CD8-positive, alpha-beta memory T cell (primary cell): ENCODE measurements at places on chromosomes 11 and 22. TPM values are rescaled to one million over a fixed set of nuclear protein-coding genes. Genes with fewer than 3 reads are reported as not detected.
A peak's percentile ranks its signal among the peaks of the same experiment; 100 is the strongest.

- no peak for DNase-seq
Observed at GRCh38 chr11:24386546-24387397, 110.1 kb upstream of the LUZP2 start.

DNA sequence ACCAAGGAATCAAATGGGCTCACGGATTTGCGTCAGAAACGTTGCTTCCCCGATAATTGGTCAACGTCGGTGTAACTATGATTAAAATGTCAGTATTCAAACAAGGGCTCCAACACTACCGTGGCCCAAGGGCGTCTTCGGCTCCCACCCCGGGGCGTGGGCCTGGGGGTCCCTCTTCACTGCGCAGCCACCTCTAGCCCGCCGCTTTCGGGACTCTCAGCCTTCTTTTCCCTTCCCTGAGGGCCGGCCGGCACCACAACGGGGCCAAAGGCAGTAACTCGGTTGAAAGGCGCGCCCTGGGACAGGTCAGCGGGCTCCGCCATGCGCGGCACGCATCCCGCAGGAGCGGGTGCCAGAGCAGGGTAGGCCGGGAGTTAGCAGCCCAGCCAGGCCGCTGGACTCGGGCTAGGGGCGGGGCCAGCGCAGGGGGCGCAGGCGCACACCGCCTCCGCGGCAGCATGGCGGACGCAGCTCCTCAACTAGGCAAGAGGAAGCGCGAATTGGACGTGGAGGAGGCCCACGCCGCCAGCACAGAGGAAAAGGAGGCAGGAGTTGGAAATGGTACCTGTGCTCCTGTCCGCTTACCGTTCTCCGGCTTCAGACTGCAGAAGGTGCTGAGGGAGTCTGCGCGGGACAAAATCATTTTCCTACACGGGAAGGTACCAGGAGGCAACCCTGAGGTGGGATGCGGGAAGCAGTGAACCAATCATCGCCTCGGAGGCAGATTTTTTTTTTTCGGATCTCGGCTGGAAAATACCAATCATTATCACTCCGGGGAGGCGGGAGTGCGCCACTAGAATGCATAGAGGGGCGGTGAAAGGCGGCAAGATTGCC, at the start of gene DCPS:
DCPS (plus strand) TSS at position 438 of the 834 bp plus-strand sequence; CDS start at position 459, 21 bp downstream.
- DNase-seq, result peak; percentile 85

EHF gene
- 0.58 TPM for total RNA-seq

DNA sequence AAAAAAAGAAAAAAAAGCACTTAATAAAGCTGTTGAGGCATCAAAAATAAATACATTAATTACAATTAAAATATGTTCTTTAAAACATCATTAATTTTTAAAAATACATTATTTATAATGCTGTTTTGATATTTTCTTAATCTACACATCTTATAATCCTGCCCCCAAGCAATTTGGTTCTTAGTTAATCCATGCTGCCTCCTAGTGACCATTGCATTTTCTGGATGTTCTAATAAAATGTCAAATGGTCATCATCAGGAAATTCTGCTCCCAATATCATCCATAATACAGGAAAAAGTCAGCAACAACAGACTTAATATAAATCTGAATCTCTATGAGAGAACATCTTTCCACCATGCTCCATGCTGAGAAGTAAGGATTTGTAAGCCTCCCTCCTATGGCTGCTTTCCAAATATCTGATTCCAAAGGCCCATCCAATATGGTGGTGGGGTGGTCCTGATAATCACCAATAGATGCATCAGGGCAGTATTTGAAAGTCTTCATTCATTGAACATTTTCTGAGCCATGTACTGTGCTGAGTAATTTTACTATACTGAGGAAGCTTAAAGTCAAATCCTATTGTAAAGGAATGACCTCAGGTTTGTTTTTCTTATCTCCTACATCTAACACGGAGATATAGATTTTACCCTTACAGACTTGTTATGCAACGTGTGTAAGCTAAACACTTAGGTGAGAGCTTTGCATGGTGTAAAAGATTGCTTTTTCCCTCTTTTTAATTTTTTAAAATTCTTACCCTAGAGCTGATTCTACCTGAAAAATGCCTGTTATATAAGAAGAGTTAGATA, 124.7 kb upstream of the BMAL1 start:
- no peak for DNase-seq

UPB1 gene
- not detected for total RNA-seq

- DNase-seq, result no peak
Observed at GRCh38 chr11:12156301-12157140, 46.1 kb downstream of the MICAL2 start.

ZNF280B gene
- total RNA-seq, result 3.0 TPM

SLC25A18 gene
- not detected for total RNA-seq

- DNase-seq, result no peak
Observed at GRCh38 chr11:113387605-113388211, at the start of gene ANKK1. ANKK1 (plus strand) TSS chr11:113387779; CDS start chr11:113387885, 106 bp downstream.

CASP5 gene
- total RNA-seq, result not detected

DNA sequence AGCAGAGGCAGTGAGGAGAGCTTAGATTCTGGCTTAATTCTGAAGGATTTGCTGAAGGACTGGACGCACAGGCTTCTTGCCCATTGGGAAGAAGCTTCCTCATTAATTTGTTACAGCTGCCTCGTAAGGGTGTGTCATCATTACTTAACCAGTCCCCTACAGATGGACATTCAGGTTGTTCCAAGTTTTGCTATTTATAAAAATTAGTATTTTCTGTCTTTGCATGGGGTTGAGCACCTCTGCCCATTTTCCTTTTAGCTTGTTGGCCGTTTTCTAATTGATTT, 38.1 kb downstream of the CAPN1 start:
- no peak for DNase-seq

DNA sequence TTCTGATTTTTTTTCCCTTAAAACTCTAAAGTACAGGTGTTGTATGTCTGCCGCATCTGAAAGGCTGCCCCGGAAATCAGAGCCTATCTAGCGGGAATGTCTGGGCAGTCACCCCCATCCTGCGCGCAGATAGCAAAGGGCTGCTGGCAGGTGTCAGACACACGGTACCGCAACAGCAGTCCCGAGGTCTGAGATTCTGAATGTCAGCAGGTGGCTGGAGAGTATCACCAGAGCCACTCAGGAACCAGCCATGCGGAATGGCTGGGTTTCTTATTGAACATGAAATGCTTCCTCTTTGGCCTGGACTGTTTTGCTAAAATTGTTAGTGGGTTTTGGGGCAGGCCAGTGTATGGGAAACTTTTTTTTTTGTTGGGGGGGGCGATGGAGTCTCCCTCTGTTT, 53.3 kb downstream of the CERK start:
- no peak for DNase-seq

- no peak for DNase-seq
Observed at GRCh38 chr11:11318461-11318860, 34.6 kb downstream of the CSNK2A3 start.

GRCh38 chr11:69413015-69413801, 68.3 kb upstream of the LINC01488 start:
- no peak for DNase-seq

DNA sequence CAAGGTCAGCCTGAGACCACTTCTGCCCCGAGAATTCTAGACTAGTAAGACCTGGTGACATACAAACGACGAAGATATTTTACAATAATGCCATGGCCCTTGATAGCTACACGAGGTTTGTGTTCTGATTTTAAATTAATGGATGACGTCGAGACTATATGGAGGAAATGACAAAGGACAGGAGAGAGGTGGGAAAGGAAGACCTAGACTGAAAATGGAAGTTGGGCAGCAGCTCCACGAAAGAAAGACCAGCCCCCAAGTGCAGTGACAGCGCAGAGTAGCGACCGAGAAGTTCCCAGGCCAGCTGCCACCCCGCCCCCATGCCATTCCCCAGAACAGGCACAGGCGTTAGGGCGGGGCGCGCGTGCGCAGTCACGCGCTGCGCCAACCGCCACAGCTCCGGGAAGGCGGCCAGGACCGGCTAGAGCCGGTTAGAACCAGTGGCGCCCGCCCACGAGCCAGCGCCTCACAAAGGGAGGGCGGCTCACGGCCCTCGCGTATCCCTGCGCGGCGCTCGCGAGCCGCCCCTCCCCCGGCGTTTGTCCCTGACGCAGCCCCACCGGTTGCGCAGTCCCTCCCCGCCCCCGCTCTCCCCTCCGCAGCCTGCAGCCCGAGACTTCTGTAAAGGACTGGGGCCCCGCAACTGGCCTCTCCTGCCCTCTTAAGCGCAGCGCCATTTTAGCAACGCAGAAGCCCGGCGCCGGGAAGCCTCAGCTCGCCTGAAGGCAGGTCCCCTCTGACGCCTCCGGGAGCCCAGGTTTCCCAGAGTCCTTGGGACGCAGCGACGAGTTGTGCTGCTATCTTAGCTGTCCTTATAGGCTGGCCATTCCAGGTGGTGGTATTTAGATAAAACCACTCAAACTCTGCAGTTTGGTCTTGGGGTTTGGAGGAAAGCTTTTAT, 1.5 kb upstream of the MALAT1 start:
- peak; percentile 96 for DNase-seq

OR52E8 gene
- total RNA-seq, result not detected

LRFN4 gene
- 42.8 TPM for total RNA-seq
